Activated naive CD4-positive, alpha-beta T cell treated with anti-CD3 and anti-CD28 coated beads, Interleukin-2, amount 10 ng/mL, durations not matched to agents 7 days and 5 days (primary cell): ENCODE measurements at places on chromosomes 16 and 17.

DNA sequence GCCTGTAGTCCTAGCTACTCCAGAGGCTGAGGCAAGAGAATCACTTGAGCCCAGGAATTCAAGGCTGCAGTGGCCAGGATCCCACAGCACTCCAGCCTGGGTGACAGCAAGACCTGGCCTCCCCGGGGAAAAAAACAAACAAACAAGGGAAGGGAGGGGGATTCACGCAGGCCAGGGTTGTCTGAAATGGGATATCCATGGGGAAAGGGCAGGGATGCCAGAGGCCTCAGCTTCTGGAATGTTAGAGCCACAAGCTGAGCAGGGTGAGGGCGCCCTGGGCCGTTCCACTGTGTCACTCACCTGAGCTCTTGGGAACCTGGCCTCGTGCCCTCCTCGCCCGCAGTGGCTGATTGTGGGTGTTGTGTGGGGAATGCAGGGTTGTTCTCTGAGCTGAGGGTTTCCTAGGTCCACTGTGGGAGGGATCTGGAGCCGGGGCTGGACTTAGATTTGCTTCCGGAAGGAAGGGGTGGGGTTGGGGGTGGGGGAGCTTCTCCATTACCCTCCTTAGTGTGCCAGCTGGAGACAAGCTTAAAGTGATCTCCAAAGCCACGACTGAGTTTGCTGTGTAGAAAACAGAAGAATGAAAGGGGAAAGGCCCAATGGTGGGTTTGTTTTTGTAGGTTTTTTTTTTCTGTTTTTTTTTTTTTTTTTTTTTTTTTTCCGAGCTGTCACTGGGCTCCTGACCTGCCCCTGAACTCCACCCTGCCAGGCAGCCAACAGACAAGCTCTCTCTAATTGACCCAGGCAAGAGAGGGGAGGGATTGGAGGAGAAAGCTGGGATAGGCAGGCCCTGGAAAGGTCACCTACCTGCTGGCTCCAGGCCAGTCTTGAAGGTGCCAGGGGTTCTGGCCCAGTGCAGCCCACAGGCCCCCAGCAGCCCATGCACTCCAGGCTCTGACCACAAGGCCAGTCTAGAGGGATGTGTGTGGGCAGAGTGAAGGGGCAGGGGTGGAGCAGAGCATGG lies at the start of gene SULT1A1:
SULT1A1 (minus strand) TSS at position 414 of the 964 bp plus-strand sequence. CDS start 1,189 bp downstream, outside the sequence.
- no peak for DNase-seq

- DNase-seq, result no peak
These were observed 54.8 kb upstream of the MSI2 start for GRCh38 chr17:57201481-57201880.

DNA sequence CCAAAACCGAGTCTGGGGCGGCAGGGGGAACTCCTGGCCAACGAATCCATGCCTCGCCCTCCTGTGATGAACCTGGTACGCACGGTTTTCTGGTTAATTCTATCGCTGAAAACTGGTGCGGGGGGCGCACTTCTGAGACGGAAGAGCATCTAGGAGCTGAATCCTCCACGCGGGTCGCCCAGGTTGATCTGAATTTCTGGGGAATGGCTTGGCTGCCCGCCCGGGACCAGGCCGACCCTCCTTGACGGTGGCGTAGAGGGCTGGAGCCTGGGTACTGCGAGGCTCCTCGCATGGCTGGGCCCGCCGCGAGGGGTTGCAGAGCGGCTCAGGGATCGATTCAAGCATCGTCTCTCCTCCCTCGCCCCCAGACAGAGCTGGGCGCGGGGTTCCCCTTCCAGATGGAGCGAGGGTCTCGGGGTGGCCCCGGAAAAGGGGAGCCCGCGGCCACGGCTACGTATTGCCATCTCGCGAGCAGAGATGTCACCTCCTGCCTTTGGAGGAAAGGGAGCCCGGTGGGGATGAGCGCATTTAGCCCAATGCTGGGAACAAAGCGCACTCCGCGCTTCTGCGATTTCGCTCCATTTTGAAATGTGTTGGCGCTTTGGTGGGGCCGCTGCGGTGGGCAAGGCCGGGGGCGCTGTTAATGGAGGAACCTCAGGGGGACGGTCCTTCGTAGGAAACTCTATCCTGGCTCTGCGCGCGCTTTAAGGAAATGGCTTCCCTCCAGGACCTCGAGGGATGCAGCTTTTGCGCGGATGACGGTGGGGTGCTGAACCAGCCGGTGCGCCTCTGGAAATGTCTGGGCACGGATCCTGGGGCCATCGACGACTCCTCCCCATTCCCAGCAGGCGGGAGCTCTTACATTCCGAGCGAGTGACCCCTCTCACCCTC lies 2.7 kb downstream of the MAPT start:
- no peak for DNase-seq

GRCh38 chr17:236641-237405 lies 55.4 kb upstream of the DOC2B start:
- DNase-seq, result no peak

- DNase-seq, result no peak
These were observed 22.6 kb upstream of the ERN1 start for GRCh38 chr17:64152428-64153125.

- DNase-seq, result no peak
These were observed 17.8 kb downstream of the JPH3 start for GRCh38 chr16:87620201-87620495.
